ENCODE measurements at places on chromosomes 6 and 20.

DNA sequence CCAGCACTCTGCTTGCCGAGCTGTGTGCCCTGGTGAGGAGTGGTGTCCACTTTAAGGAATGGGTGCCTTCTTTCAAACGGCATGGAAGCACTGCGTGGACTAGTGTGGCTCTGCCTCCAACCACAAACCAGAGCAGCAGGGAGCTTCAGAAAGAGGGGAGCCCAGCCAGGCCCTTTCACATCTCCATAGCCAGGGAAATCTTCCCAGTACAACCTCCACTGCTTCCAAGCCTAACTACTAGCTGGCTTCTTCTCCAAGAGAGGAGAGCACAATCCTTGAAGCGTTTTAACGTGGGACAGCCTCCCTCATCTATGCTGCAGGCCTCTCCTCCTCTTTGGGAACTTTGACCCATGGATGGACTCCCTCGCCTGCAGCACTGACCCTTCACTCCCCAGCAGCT, 26.7 kb downstream of the TNXB start:
- DNase-seq: no peak

- DNase-seq: no peak
Measured at GRCh38 chr20:45353746-45354145, 5.5 kb upstream of the SDC4 start.

- DNase-seq: no peak
Measured at GRCh38 chr6:41161380-41161779, 1.5 kb downstream of the TREM2 start.

GRCh38 chr6:169953686-169954085, 202.3 kb downstream of the ERMARD start:
- DNase-seq: no peak

DNA sequence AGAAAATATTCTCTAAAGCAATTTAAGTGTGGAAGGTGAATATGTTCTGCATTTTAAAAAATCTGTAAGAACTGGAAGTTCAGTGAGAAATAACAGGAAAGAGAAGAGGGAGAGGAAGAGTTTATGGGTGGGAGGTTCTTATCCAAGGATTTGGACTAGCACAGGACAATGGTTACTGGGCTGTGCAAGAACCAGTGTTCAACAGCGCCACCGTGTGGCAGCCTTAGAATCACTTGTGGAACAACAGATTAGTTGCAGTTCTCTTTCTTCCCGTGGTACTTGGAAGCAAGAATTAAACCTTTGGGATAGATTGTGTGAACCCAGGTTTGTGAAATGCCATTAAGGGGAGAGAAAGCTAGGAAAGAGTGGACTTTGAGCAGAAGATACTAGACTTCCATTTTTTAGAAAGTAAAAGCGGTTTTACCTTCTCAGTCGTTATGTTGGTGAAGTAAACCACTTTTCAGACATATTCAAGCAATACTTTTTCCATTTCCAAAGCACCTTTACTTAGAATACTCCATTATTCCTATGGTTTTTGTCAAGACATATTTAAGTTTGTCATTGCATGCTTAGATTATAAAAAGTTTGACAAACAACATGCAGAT, 436.7 kb downstream of the RNF144B start:
- DNase-seq: no peak

- DNase-seq: no peak
Measured at GRCh38 chr6:12049165-12049564, 37.1 kb downstream of the HIVEP1 start.

DNA sequence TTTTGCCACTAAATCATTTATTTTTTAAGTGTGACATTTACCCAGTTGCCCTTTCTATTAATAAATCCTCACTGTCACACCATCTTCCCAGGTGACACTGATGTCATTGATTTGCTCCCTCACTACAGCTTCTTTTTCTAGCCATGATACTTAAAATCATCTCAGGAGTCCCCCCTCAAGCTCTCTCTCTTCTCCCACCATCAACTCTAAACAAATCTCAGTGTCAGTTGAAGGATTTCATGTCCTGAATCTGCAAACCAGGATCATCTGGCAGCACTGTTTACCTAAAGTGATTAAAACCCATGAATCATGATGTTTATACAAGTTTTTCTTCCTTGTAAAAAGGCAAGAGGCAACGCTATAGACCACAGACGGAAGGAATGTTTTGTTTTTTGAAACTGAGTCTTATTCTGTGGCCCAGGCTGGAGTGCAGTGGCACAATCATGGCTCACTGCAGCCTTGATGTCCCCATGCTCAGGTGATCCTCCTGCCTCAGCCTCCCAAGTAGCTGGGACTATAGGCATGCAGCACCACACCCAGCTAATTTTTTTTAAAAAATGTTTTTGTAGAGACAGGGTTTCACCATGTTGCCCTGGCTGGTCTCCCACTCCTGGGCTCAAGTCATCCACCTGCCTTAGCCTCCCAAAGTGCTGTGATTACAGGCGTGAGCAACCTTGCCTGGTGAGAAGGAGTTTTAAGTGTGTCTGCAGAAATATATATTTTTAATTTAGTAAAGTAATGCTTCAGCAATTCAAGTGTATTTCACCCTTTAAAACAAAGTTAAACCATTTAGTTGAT, 30.1 kb upstream of the SH3BGRL2 start:
- no peak for DNase-seq

DNA sequence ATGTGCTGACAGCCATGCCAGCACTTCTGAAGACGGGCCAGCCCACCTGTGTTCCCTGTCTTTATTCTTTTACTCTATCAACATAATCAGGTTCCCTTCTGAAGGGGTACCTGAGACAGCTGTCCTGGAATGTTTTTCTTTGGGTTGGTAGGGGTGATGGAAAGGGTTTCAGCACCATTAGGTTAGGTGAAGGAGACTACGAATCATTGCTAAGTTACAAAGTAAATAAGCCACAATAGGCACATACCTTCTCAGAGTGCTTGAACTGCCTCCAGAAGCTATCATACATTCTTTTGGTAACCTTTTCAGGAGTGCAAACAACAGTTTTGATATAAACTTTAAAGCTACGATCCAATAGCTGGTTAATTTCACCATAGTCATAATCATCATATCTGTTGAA, 106.3 kb downstream of the SESN1 start:
- DNase-seq: no peak

DNA sequence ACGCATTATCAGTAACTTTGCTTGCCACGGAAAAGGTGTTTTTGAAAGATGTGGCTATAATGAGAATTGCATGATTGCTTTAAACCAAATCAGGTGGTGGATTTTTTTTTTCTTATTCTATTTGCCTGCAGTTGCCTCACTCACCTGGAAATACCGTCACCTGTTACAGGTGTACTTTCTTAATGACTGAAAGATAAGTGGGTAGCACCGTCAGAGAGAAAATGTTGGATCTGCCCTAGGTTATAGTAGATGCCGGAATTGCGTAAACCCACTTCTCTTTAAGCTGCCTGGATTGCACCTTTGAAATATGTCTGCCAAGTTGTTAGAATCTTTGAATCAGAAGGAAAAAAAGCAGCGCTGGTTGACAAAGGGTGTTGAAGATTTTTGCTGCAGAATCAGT, 68.5 kb downstream of the SH3BGRL2 start:
- no peak for DNase-seq

DNA sequence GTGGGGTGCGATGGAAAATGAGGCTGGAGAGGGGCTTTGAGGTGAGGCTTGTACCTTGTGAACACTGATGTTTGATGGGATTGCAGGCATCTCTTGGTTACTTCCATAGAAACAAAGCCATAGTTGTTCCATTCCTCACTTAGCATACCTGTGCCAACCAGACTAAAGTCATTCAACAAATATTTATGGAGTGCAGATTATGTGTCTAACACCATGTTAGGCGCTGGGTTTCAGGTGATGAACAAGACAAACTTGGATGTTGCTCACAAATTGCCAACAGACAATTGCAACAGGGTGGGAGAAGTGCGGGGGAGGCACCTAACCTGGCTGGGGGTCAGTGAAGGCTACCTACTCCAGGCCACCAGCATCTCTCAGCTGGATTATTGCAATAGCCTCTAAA, 1.5 kb downstream of the TTPAL start:
- no peak for DNase-seq

GRCh38 chr6:116404696-116405095, 33.9 kb downstream of the DSE start:
- no peak for DNase-seq

DNA sequence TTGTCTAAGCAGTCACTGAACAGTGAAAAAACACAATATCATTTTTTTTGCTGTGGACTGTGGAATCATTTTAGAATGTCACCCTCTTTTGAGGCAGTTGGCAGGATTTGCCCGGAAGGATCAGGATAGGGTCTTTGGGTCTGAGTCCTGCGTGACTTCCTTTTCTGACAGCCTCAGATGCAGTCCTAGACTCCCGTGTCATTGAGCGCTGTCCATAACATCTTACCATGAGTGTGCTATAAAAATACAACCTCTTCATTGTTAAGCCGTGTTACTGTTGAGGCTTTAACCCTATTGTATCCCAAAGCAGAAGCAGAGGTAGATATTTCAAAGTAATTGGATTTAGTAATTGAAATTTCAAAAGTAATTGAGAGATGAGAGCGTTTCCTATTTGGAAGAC, 30.6 kb downstream of the ARID1B start:
- no peak for DNase-seq

DNA sequence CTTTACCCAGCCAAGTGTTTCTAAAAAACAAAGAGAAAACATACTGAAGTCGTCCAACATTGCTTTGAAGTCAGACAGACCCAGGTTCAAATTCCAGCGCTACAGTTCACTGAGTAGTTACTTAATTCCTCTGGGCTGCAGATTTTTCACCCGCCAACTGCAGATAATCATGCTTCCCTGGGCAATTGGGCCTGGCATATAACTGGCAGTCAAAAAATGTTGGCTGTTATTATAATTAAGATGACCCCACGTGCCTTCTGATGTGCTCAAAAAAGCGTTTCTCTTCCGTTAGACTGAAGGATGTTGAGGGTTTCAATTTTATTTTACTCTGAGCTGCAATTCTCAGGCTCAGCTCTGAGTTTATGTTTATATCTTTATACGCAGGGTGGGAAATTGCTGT, 156.1 kb upstream of the CITED2 start:
- no peak for DNase-seq

- DNase-seq: no peak
Measured at GRCh38 chr6:39530201-39530759, 194.9 kb downstream of the KIF6 start.

GRCh38 chr6:154914288-154914687, 80.8 kb upstream of the TIAM2 start:
- DNase-seq: no peak
